Astrocyte (in vitro differentiated cells and primary cell): ENCODE measurements at places on chromosomes 16 and 17.

DNA sequence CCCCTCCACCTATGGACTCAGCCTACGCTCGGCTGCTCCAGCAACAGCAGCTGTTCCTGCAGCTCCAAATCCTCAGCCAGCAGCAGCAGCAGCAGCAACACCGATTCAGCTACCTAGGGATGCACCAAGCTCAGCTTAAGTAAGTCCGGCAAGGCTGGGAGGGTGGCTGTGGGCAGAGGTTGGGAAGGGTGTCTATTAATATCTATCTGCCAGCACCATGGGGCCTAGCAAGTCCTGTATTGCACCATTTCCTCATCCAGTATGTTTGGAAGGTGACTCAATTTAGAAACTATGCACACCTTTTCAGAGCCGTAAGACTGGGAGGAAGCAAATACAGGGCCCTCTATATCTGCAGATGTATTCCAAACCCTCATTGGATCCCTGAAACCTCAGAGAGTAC lies 45.0 kb upstream of the ARHGAP44 start:
- peaks cover 12% of the 10 kb centered on the region for H3K4me1 ChIP-seq
- H3K27me3 ChIP-seq = peaks cover 2% of the 10 kb centered on the region
- H3K36me3 ChIP-seq = no peaks in the 10 kb centered on the region
- no peak overlapping the region for H3K27ac ChIP-seq

DNA sequence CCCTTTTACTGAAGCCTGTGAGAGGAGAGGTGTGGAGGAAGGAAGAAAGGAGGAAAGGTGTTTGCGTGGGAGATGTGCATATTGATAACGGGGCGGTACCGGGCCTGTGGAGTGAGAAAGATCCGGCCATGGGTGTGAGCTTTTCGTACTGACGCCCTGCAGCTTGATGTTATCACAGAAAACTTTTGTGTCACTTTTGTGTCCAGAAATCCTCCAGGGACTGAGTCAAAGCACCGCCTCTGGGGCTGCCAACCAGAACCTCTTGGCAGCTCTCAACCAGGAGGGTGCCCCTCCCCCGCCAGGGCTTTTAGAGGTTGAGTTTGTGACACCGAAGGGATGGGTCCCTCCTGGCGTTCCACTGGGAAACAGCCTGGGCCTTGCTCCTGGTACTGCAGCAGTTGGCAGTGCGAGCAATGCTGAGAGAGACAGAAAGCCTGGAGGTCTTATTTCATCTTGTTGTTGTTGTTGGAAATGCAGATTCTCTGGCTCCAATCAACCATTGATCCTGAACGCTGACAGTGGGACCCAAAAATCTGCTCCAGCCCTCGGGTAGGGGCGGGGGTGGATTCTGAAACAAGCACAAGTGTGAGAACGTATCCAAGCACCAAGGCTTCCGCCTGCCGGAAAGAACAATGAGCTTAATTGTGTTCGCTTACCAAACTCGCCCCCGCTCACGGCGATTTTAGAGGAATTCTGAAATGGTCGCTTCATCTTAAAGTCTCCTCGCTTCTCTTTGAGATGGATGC lies 65.0 kb downstream of the CRISPLD2 start:
- no peaks in the 10 kb centered on the region for H3K36me3 ChIP-seq
- H3K27ac ChIP-seq = peak overlapping the region; percentile 53
- H3K27me3 ChIP-seq = no peaks in the 10 kb centered on the region
- peak; percentile 69 for DNase-seq

DNA sequence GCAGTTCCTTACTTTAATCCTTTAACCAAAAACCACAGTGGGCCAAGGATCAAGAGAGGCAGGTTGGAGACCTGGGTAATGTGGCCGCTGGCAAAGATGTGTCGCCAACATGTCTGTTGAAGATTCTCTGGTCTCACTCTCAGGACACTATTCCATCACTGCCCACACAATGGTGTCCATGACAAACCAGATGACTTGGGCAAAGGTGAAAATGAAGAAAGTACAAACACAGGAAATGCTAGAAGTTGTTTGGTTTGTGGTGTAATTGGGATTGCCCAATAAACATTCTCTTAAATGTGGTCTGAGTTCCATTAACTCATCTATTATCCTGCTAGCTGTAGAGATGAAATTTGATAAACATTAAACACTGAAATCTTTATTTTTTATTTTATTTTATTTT lies 43.3 kb downstream of the SALL1 start:
- H3K27me3 ChIP-seq = peaks cover 16% of the 10 kb centered on the region
- H3K4me3 ChIP-seq = no peak overlapping the region

DNA sequence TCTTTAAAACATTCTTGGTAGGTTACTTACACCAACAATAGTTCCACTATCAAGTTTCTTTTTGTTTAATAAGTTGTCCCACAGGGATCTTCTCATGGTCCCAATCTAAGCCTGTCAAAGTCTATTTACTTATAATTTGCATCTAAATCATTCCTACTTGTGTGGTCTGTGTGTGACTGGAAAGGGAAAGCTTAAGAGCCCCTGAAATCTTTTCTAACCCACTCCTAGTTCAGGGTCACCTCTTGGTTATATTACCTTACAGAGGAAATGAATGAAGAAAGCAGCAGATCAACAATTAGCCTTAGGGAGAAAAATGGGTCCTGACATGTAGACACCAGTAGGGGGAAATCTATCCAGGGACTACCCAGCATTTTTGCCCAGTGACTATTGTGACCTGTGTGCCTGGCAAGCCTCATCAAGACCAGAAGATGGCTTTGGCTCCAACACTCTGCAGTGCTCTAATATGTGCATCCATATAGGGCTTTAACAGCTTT lies 110.4 kb upstream of the HAS3 start:
- H3K36me3 ChIP-seq = no peaks in the 10 kb centered on the region
- H3K27me3 ChIP-seq = no peaks in the 10 kb centered on the region
- peak overlapping the region; percentile 79 for H3K27ac ChIP-seq
- no peak overlapping the region for H3K4me3 ChIP-seq

DNA sequence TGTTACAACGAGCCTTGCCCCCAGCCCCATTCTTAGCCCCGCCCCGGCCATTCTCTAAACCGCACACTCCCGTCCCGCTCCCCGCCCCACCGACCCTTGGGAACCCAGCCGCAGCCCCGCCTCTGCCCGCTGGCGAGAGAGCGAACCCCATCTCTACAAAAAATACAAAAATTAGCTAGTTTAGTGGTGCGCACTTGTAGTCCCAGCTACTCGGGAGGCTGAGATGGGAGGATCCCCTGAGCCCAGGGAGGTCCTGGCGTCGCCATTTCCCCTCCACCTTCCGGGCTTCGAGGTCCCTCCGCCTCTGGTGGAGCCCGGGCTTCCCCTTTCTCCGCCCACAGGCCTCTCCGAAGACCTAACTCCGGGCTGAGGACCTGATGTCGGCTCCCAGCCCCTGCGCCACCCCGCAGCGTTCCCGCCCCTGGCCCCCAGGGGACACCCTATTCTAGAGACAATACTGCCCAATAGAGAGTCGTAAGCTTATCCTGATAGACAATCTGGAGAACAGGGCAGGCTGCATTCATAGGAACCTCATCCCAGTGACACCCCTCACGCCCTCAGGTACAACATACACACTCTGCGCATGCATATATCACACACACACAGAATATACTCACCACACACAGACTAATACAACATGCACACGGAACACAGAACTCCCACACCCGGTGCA lies 480 bp upstream of the PROCA1 start:
- H3K4me1 ChIP-seq = peaks cover 25% of the 10 kb centered on the region
- no peak overlapping the region for H3K27ac ChIP-seq
- H3K4me3 ChIP-seq = no peak overlapping the region
- no peak for DNase-seq
- peaks cover 16% of the 10 kb centered on the region for H3K36me3 ChIP-seq
- H3K27me3 ChIP-seq = no peaks in the 10 kb centered on the region

GRCh38 chr17:2419486-2419885 lies 18.6 kb upstream of the MNT start:
- no peaks in the 10 kb centered on the region for H3K27me3 ChIP-seq
- peaks cover 5% of the 10 kb centered on the region for H3K36me3 ChIP-seq
- no peak for DNase-seq
- H3K4me3 ChIP-seq = no peak overlapping the region
- H3K4me1 ChIP-seq = peaks cover 5% of the 10 kb centered on the region

DNA sequence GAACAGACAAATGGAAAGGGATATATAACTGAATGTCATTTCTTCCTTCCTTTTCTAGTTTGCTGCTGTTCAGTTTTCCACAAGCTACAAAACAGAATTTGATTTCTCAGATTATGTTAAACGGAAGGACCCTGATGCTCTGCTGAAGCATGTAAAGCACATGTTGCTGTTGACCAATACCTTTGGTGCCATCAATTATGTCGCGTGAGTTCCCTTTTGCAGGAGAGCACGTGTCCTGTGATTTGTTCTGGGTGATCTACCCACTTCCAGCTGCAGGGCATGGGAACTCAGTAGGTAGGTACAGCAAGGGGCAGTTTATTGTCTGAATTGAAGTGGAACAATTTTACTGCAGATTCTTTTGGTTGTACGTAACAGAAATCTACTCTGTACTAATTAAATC lies 8.8 kb downstream of the ITGAL start:
- H3K4me1 ChIP-seq = no peaks in the 10 kb centered on the region
- no peak overlapping the region for H3K27ac ChIP-seq
- no peak for DNase-seq
- peaks cover 8% of the 10 kb centered on the region for H3K27me3 ChIP-seq

DNA sequence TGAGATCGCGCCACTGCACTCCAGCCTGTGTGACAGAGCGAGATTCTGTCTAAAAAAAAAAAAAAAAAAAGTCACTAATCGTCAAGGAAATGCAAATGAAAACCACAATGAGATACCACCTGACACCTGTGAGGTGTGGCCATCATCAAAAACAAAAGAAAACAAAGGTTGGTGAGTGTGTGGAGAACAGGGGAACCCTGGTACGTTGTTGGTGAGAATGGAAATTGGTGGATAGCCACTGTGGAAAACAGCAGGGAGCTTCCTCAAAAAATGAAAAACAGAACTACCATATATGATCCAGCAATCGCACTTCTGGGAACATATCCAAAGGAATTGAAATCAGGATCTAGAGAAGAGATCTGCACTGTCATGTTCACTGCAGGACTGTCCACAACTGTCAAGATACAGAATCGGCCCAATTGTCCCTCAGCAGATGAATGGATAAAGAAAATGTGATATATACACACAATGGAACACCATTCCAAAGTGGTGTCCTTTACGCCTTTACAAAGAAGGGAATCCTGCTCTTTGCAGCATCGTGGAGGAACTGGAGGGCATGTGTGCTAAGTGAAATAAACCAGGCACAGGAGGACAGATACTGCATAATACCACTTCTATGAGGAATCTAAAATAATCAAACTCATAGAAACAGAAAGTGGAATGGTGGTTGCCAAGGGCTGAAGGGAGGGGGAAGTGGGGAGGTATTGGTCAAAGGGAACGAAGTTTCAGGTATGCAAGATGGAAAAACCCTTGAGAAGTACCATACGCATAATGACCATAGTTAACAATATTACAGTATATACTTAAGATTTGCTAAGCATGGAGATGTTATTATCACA lies 63.5 kb upstream of the PLCG2 start:
- DNase-seq = no peak
- no peaks in the 10 kb centered on the region for H3K27me3 ChIP-seq
- peaks cover 16% of the 10 kb centered on the region for H3K4me1 ChIP-seq
